ENCODE measurements at places on chromosomes 13 and 19.

DNA sequence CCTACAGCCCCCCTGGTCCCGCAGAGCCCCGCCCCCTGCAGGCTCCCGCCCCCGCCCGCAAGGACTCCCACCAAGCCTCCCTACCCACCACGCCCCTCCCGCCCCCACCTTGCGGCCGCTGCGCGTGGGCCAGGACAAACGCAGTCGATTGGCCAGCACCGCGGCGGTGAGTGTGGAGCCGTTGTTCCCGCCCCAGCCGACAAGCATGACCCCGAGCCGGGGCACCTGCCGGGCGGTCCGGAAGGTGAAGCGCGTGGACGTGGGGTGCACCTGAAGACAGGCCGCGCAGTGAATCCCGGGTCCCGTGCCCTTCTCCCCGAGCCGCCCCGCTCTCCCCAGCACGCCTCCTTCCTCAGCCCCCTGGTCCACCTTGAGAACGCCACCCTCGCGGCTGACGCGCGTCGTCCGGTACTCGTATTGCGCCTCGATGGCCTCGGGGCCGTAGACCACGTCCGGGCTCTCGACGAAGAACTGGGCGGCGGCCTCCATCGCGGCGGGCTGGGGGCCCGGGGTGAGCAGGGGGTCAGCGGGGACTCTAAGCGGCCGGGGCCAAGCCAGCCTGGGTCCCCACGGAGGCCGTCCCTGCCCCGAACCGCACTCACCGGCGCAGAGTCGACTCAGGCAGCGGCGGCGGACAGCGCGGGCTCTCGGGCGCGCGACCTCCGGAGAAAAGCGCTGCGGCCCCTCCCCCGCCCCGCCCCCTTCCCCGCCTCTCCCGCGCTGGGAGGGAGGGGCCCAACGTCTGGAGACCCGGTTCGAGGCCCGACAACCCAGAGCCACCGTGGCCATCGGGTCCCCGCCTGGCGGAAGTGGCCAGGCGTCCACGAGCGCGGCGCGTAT is at the start of gene ISYNA1:
ISYNA1 (minus strand) TSS at position 643 of the 840 bp plus-strand sequence; CDS start at position 489, 154 bp downstream.
- DNase-seq = peak; percentile 33

DNA sequence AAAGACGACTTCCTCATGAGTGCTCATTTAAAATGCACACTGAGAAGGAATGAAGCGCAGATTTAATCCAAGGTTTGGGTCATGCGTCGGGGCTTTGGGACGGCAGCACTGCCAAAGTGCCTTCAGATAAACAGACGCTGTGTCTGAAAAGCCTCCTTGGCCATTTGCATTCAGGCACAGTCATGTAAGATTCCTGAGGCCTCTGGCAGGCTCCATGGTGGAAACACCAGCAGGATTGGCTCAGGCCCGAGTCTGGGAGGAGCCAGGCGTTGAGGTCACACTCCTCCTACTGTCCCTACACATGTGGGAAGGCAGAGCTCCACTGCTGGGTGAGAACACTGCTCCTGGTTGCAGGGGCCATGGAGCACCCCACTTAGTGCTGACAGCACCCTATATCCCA is 113.3 kb upstream of the KL start:
- no peak for DNase-seq

DNA sequence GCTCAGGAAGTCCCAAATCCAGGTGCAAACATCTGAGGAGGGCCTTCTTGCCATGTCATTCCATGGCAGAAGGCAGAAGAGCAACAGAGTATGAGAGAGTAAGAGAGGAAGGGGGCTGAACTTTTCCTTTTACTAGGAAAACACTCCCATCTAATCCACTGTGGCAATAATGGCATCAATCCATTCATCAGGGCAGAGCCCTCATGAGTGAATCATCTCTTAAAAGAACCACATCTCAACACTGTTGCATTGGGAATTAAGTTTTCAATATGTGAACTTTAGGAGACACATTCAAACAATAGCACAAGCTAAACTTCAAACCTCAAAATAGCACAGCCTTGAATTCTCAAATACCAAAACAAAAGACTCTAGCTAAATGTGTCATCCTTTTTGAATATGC is 264.5 kb downstream of the KCTD12 start:
- DNase-seq = no peak

- no peak for DNase-seq
Measured at GRCh38 chr13:56558698-56559320, 581.9 kb upstream of the PRR20A start.

DNA sequence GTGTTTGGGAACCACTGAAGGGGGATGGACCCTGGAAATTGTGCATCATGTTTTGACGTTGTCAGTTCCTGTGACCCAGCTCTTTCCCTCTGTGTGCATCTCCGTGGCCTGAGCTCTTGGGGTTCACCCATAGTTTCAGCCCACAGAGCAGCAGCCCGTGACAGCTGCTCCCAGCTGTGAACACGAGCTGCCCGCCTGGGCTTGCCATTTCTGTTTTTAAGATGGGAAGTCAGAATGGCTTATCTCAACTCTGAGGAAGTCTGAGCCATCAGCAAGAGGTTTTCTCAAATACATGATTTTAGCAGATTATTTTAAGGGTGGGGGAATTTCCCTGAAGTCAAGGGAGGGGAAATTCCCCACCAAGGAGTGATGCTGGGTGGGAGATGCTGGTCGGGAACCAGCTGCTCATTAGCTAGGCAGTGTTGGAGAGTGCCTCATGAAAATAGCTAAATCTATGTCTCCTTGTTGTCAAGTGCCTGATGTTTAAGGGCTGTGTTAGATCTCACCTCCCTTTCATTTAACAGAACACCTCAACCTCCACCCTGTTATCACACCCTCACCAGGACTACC is 34.8 kb upstream of the C1QTNF9 start:
- DNase-seq = peak; percentile 47

DNA sequence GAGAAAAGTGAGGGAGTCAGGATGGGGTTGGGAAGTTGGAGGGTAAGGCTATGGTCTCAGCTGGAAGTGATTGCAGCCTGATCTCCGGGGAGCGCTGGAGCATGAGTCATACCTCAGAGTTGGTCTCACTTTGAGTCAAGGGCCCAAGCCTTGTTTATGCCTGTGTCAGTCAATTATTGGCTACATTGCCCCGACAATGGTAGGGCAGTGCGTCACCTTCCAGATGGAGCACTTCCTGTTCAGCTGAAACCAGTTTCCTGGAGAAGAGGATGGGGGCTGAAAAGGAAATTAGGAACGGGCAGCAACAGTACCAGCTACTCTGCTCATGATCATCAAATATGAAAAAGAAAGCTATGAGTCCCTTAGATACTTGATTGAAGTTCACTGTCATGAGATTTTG is 60.4 kb downstream of the ADGRE1 start:
- no peak for DNase-seq

GRCh38 chr13:73608157-73608516 is 526.1 kb downstream of the KLF12 start:
- DNase-seq = no peak

DNA sequence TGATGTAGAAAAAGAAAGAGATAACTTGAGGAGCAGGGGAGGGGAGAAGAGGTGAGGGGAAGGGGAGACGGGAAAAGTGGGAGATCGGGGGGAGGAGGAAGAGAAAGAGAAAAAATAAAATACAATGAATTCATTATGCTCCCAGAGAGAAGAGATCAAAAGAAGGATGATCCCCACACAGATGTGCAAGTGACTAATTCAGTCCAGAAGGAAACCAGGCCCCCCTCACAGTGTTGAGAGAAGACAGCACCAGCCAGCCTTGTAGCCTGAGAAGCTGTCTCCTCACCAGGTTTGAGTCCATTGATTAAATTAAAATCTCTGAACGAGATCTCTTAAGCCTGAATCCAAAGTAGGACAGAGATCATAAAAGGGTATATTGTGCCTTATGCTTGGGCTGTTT is 333.7 kb upstream of the NBEA start:
- no peak for DNase-seq

DNA sequence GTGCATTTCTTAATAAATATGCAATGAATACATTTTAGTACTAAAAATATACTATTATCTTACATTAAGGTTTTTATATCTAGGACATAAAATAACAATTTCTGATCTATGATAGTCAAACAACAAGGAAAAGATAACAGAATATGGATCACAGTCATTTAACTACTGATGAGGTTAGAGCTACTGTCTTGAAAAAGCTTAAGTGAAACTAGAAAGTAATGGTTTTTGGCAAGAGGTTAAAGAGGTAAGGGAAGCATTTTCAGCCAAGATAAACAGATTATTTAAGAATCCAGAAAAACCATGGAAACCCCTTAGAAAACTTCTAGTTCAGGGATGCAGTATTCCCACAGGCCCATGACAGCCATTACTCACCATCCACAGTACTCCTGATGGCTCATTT is 787.4 kb downstream of the DACH1 start:
- DNase-seq = no peak

DNA sequence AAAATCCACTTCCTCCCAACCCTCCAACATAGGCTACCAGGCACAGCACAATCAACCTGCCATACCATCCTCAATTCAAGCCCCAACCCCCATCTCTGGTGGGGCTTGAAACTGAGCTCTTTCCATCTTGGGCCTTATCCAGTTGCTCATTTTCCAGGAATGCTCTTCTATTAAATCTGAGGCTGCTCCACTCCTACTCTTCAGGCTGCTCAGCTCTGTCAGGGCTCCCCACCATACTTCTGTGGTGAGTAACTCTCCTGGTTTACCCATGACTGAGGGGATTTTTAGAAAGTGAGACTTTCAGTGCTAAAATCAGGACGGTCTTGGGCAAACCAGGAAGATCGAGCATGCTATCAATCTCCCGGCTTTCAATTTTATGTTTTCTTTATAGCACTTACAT is 512.8 kb downstream of the LMO7 start:
- no peak for DNase-seq

Data from stimulated activated CD8-positive, alpha-beta memory T cell treated with anti-CD3 and anti-CD28 coated beads, Interleukin-4, amount 100 ng/mL, for 4 hours (primary cell).